ENCODE measurements at places on chromosomes 13 and 19. TPM values are rescaled to one million over a fixed set of nuclear protein-coding genes. Genes with fewer than 3 reads are reported as not detected.

Gene VSTM2B
- not detected for total RNA-seq

Gene FCER2
- not detected for total RNA-seq

Gene OR7A5
- total RNA-seq, result not detected

Gene URAD
- not detected for total RNA-seq

Gene RGS9BP
- total RNA-seq, result 0.63 TPM

Measured in bladder microvascular endothelial cell (primary cell).